ENCODE measurements at places on chromosomes 16 and 17.
A peak's percentile ranks its signal among the peaks of the same experiment; 100 is the strongest.

DNA sequence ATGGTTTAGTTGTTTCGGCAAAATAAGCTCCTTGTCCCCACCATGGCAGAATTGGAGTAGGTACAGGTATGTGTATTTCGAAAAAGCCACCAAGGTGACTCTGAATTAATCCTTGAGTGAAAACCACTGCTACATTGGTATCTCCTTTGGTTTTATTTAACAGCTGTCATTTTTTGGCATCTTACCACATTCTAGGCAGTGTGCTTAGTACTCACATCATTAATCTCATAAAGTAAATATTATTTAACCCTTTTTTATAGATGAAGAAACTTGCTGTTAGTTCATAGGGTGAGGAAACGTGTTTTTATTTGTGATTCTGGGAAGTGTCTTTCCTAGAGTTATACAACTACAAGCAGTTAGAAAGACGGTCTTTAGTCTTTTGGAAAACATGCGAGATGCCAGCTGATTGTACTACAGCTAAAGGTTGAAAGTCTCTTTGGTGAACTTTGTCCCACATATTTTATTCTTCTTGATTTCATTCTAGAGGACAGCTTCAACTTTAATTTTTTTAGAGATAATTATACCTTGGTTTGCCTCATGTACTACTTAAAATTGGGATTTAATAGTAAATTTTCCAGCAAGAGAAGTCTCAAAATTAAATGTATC is 6.5 kb downstream of the ATAD5 start:
- no peak for DNase-seq

DNA sequence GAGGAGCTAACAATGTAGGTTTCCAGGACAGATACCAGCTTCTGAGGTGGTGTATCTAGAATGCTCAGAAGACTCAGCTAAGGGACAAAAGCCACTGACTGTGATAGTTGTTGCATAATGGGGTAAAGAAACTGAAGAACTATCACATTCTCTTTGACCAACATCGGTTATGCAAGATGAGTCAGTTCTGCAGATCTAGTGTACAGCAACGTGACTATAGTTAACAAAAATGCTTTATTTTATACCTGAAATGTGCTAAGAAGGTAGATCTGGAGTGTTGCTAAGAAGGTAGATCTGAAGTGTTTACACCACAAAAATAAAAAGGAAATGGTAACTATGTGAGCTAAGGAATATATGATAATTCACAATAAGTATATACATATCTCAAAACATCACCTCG is 2.5 kb downstream of the KRTAP9-6 start:
- DNase-seq = no peak

DNA sequence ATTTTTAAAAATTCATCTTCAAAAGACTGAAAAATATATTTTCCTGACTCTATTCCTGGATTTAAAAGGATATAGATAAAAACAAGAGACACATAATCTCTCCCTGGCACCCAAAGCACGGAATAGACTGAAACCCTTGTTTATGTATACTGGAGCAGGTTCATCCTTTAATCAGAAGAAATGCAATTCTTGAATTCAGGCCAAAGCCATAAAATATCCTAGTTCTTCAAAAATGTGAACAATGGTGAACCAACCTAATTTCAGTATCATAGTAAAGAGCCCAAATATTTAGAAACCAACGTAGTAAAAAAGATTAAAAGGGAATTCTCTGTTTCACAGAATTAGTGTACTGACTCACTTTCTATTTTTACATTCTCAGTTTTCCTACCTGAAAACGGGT is 188.5 kb upstream of the C17orf78 start:
- DNase-seq = no peak

GRCh38 chr17:65820811-65821210 is 259.4 kb upstream of the AXIN2 start:
- DNase-seq = no peak

- no peak for DNase-seq
These were observed 195.0 kb downstream of the FOXL1 start for GRCh38 chr16:86773354-86773715.

- no peak for DNase-seq
These were observed 723 bp upstream of the CARD14 start for GRCh38 chr17:80169107-80169506.

DNA sequence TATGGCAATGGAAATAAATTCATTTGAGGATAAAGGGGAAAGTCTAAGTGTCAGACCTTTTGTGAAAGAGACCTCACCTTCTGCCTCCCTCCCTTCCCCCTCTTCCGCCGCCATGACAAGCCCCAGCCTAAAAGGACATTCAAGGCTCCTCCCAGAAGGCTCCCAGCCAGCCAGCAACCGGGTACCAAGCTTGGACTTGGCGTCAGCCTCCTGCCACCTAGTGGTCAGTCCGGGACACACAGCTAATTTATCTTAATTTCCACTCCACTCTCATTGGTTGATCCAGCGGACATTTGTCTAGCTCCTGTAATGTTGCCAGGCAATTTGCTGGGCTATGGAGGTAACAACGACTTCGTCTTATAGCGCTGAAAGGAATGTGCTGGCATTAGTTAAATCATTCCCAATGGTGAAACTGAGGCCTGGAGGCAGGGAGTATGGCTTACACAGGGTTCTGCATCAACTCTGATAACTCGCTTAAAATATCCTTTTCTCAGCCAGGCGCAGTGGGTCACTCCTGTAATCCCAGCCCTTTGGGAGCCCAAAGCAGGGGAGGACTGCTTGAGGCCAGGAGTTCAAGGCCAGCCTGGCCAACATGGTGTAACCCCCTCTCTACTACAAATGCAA is 19.3 kb upstream of the CLEC3A start:
- DNase-seq = peak; percentile 67

GRCh38 chr16:17775061-17775460 is 304.3 kb upstream of the XYLT1 start:
- DNase-seq = no peak

DNA sequence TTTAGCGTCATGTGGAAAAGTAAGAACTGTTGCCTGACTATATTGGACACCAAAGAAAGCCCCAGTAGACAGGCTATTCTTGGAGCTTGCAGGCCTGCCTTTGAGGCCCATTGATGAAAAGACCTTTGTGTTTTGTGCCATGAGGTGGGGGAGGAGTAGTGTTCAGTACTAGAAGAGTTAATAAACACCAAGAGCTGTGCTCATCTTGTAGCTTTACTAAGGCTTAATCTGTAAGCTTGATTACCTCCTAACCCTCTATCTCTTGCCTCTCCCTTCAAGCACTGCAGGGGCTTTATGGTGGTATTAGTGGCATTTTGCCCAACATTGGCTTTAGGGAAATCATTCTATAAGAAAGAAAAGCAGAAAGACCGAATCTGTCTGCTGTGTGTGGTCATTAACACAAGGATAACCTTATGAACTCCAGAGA is 220.2 kb upstream of the TBX2 start:
- DNase-seq = no peak

GRCh38 chr16:17832738-17833137 is 362.0 kb upstream of the XYLT1 start:
- DNase-seq = no peak

DNA sequence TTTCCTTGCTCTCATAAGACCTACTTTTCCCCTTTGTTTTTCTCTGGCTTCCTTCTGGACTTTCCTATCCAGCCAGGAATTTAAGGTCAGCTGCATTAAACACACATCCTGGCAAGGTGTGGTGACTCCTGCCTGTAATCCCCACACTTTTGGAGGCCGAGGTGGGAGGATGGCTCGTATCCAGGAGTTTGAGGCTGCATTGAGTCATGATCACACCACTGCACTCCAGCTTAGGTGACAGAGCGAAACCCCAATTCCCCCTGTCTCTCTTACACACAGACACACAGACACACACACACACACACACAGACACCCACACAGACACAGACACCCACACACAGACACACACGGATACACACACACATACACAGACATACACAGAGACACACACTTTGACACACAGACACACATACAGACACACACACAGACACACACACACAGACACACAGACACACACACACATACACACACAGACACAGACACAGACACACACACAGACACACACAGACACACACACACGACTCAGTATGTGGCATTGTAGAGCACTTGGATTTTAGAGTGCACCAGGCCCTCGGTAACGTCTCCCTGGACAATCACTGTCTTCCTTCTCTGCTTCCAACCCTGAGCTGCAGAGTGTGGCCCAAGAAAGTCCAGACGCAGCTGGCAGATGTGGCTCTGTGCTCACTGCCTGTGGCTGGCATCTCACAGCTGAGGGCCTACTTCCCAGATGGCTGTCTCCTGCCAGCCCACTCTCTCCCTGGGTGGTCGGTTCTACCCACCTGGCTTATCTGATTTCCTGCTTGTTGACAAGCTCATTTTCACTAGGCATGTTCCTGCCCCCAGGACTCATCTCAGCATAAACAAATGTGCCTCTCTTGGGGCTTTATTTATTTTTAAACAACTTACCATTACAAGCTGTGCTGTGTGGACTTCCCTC is 39.0 kb downstream of the NLRP1 start:
- DNase-seq = no peak

DNA sequence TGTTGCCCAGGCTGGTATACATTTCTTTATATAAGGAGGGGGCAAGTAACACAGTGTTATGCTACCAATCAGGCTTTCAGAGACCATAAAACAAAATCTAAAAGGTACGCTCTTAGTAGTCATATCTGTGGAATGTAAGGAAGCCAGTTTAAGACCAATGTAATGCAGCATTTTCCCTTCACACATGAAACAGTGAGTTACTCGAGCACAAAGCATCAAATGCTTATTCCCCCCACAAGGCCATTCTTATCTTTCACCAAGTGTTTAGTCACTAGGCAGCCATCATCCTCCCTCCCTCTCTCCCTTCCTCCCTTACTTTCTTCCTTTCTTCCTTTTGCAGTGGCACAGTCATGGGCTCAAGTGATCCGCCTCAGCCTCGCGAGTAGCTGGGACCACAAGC is 12.8 kb downstream of the HMOX2 start:
- DNase-seq = no peak

GRCh38 chr17:77772461-77772897 is 186.0 kb upstream of the TNRC6C start:
- peak; percentile 62 for DNase-seq

GRCh38 chr16:83374979-83375378 is 432.8 kb upstream of the HSBP1 start:
- no peak for DNase-seq

- no peak for DNase-seq
These were observed 1.2 kb upstream of the CES1 start for GRCh38 chr16:55834049-55834448.

- no peak for DNase-seq
These were observed 167.8 kb downstream of the RBFOX3 start for GRCh38 chr17:79443026-79443425.

DNA sequence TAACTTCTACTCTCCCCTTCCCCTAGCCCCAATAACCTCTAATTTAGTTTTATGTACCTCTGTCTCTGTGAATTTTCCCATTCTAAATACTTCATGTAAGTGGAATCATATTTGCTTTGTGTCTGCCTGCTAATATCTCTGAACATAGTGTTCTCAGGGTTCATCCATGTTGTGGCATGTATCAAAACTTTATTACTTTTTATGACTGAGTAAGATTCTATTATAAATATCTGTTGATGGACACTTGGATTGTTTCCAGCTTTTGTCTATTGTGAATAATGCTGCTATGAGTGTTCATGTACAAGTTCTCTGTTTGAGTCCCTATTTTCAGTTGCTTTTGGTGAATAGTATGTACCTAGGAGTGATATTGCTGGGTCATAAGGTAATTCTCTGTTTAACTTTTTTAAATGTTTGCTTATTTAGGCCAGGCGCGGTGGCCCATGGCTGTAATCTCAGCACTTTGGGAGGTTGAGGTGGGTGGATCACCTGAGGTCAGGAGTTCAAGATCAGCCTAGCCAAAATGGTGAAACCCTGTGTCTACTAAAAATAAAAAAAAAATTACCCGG is 92.8 kb downstream of the CHD9 start:
- no peak for DNase-seq

DNA sequence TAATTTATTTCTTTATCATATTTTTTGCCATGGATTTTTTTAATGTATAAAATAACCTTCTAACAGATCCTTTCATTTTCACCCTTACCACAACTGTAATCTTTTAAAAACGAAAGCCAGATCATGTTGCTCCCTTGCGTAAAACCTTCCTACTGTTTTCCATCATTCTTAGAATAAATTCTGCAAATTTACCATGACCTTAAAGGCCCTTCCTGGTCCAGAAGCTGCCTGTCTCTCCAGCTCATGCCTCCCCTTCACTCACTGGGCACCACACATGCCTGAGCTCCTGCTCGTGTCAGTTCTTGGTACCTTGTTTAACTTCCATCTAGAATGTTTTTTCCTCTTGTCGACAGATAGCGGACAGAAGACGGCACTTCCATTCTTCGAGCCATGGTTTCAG is 245.0 kb upstream of the CDH5 start:
- DNase-seq = no peak

GRCh38 chr17:11608396-11608795 is 10.1 kb downstream of the DNAH9 start:
- no peak for DNase-seq

DNA sequence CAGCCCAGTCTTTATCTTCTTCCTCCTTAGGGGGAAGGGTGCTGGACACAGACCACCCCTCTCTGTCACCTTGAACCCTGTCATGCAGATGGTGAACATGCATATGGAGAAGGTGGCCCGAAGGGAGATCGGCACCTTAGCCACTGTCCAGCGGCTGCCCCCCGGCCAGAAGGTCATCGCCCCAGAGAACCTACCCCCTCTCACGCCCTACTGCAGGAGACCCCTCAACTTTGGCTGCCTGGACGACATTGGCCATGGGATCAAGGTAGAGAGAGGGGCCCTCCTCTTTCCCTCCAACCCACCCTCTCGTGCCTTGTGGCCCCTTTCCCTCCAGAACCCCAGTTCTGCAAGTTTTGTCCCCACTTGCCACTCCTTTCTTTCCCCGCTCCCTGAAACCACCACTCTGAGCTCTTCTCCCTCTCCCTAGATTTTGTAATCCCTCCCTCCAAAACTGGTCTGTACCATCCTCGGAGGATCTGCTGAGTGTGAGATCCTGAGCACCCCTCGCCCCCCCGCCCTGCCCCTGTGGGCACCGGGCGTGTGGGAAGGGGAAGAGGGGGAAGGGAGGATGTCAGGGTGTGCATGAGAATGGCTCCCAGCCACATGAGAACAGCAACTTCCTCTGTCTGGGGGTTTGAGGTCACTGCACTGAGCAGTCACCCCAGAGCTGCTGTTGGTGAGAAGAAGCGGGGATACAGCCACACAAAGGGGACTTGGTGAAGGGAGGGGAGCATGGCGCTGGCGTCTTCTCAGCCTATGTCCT is 7.3 kb downstream of the ABI3 start:
- DNase-seq = no peak

GRCh38 chr17:79657861-79658810 is 47.3 kb upstream of the RBFOX3 start:
- DNase-seq = no peak

GRCh38 chr16:84829168-84829965 is 9.6 kb downstream of the CRISPLD2 start:
- DNase-seq = no peak

All from GM18507 (cell line).